GM04504 (cell line): ENCODE measurements at places on chromosomes 2 and 18.
A peak's percentile ranks its signal among the peaks of the same experiment; 100 is the strongest.

DNA sequence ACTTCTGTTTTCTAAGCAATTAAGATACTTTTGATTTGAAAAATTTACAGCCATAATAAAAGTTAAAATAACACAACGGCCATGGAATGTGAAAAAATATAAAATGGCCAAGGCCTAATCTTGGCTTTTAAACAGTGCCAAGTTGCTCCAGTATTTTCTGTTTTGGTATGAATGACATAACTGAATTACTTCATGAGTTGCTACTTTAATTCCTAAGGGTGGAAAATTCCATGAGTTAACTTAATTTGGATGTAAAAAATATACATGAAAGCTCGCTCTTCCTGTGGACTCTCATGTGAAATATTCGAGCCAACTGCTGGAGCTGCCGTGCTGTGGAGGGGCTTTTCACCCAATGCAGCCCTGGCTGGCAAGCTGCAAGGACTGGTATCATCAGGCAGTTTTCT, 286.0 kb upstream of the CCDC68 start:
- DNase-seq, result no peak

DNA sequence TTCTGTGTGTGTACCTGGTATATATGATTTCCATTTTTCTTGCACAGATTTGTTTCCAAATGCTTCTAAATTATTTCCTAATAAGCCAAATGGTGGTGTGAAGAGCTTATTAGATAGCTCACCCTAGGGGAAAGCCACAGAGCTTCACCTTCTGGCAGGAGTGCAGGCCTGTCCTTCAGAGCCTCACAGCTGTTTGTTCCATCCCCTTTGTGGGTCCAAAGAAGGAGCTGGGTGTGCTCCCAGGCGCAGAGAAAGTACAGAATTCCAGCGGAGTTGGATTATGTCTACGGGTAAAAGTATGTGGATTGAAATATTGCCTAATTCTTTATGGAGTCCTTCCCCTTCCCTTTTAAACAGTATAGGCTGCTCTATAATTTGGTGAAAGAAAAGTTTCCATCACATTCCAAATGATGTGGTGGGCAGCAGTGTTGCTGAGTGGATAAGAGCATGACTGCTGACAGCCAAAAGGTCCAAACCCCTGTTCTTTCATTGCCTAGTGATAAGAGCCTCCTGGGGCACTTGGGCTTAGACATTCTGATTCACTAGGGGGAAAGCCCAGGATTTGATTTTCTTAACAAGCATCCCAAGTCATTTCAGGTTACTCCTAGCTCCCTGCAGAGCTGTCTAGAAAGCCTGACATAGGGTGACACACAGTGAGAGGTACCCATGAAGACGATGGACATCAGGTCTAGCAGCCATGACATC, 86.6 kb downstream of the WDSUB1 start:
- DNase-seq, result no peak

GRCh38 chr18:26335571-26336487, 109.6 kb downstream of the TAF4B start:
- peak; percentile 20 for DNase-seq

- peak; percentile 44 for DNase-seq
Measured at GRCh38 chr2:7272210-7272609, 355.0 kb downstream of the RNF144A start.

DNA sequence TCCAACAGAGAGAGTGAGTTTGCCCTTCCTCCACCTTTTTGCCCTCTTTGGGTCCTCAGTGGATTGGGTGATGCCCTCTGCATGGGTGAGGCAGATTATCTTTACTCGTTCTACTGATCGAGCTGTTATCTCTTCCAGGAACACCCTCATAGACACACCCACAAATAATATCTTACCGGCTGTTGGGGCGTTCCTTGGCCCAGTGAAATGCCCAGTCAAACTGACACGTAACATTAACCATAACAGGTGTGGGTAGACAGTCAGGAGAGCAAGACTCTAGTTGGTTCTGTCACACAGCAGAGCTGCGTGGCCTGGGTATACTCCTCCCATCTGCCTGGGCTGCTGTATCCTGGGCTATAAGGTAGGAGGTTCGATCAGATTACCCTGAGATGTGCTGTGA, 144.1 kb downstream of the AGAP1 start:
- DNase-seq, result no peak

DNA sequence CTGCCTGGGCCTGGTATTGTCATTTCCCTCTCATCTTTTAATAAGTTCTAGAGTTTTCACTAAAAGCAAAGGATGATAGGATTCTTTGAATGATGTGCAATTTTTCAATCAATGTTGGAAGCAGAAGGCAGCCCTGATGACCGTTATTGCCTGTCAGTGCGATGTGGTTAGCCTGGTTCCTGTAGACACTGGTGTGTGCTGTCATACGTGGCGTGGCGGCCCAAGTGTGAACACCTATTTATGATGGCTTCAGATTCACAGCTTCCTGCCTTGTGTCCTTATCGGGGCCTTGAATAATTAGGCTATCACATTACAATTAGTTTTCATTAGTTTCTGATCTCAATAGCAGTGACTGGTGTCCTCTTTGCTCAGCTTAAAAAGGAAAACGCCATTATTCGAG, 218.5 kb downstream of the TPGS2 start:
- no peak for DNase-seq

DNA sequence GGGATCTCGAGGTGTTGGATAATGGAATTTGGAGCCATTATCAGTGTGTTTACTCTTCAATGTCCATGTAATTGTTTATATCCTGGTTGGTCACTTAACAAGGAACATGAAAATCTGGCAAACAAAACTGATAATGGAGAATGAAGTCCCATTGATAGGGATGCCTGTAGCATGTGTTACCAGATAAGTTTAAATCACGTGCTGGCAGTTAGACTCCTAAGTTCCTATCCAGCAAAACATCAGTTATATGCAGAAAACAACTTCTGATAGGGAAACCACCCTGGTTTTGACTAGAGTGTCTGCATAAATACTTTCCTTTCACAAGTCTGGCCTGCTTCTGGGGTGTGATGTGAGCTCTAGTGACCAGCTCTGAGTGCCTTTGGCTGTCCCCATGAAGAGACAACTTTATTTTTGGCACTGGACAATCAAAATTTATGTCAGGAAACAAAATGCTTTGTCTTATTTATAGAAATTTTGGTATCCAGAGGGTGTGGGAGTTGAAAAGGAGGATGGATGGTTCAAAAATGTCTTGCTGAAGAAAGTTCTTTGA, 82.0 kb downstream of the FHOD3 start:
- DNase-seq, result no peak

GRCh38 chr2:236693531-236693930, 123.9 kb downstream of the ACKR3 start:
- DNase-seq, result no peak

DNA sequence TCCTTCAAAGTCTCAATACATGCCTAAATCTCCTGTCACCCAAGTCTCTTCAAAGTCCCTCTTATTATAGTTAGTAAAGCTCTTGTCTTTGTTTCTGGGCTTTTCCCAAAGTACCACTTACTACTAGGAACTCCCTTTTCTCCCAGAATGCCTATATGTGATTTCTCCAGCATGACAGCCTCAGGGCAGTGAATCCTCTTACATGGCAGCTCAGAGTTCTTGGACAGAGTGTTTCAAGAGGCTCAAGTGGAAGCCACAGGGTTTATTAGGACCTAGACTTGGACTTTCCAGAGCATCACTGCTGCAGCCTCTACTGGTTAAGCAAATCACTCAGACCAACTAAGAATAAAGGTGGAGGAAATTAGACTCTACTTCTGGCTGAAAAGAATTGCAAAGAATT, 98.9 kb downstream of the CSRNP3 start:
- DNase-seq, result no peak
